Suppressor macrophage treated with lipopolysaccharide for 4 hours (primary cell): ENCODE measurements at places on chromosomes 12 and 14.

- no peak for DNase-seq
Observed at GRCh38 chr12:2475984-2476383, 318.8 kb upstream of the FKBP4 start.

- no peak for DNase-seq
Observed at GRCh38 chr14:36810209-36810608, 148.5 kb downstream of the PAX9 start.

GRCh38 chr14:97924922-97925613 is 1127.9 kb downstream of the VRK1 start:
- no peak for DNase-seq

DNA sequence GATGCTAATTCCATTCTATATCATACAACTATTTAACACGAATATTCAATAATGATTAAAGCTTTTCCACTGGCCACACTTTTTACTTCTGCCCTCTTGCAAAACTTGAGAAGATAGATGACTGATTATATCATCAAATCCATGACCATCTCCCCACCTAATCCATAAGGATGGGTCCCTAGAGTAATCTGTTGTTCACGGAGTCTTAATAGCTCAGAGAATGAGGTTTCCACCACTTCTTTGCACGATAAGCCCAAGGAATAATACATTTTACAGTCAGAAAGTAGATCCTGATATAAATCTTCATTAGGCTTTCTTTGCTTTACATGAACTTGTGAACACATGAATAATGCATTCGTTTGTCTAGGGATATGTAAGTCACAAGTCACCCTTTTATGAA is 527.2 kb downstream of the GALC start:
- no peak for DNase-seq

- DNase-seq = no peak
Observed at GRCh38 chr12:108712925-108713203, 18.5 kb downstream of the CORO1C start.

- peak; percentile 78 for DNase-seq
Observed at GRCh38 chr12:116515684-116516083, 43.5 kb upstream of the MAP1LC3B2 start.

- peak; percentile 74 for DNase-seq
Observed at GRCh38 chr12:38850461-38850860, 54.9 kb downstream of the CPNE8 start.

GRCh38 chr12:85831327-85831990 is 4.8 kb downstream of the RASSF9 start:
- no peak for DNase-seq

GRCh38 chr12:2064071-2064507 is 11.3 kb downstream of the CACNA1C start:
- peak; percentile 31 for DNase-seq

GRCh38 chr12:46519407-46519806 is 146.8 kb upstream of the SLC38A2 start:
- no peak for DNase-seq

- no peak for DNase-seq
Observed at GRCh38 chr12:25256826-25257225, 6.1 kb upstream of the KRAS start.

DNA sequence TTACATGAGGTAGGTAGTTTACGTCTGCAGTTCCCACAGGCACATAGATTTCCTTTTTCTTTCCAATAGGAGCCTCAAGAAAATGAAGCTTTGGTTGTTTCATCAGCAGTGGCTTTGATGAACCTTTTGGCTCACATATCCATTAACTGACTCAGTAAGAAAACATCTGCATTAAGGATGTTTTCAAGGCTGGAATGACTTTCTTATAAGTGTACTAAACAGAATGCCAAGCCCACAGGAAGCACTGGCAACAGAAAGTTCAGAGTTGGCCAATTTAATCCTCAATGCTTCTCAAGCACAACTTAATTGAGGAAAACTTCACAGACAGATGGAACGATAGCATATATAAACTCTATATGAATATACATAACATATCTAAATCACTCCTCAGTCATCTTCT is 63.5 kb downstream of the ST8SIA1 start:
- no peak for DNase-seq

GRCh38 chr14:28774764-28775735 is 8.5 kb downstream of the FOXG1 start:
- DNase-seq = no peak

- DNase-seq = no peak
Observed at GRCh38 chr12:105698075-105698474, 367.6 kb downstream of the C12orf75 start.

- no peak for DNase-seq
Observed at GRCh38 chr12:32159925-32160324, 53.3 kb downstream of the BICD1 start.

GRCh38 chr14:56023661-56024081 is 94.5 kb upstream of the PELI2 start:
- DNase-seq = no peak

- DNase-seq = peak; percentile 26
Observed at GRCh38 chr12:112381406-112381882, 787 bp downstream of the HECTD4 start.

DNA sequence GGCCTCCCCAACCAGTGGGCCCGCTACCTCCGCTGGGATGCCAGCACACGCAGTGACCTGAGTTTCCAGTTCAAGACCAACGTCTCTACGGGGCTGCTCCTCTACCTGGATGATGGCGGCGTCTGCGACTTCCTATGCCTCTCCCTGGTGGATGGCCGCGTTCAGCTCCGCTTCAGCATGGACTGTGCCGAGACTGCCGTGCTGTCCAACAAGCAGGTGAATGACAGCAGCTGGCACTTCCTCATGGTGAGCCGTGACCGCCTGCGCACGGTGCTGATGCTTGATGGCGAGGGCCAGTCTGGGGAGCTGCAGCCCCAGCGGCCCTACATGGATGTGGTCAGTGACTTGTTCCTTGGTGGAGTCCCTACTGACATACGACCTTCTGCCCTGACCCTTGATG is 73.0 kb downstream of the NRXN3 start:
- DNase-seq = no peak

DNA sequence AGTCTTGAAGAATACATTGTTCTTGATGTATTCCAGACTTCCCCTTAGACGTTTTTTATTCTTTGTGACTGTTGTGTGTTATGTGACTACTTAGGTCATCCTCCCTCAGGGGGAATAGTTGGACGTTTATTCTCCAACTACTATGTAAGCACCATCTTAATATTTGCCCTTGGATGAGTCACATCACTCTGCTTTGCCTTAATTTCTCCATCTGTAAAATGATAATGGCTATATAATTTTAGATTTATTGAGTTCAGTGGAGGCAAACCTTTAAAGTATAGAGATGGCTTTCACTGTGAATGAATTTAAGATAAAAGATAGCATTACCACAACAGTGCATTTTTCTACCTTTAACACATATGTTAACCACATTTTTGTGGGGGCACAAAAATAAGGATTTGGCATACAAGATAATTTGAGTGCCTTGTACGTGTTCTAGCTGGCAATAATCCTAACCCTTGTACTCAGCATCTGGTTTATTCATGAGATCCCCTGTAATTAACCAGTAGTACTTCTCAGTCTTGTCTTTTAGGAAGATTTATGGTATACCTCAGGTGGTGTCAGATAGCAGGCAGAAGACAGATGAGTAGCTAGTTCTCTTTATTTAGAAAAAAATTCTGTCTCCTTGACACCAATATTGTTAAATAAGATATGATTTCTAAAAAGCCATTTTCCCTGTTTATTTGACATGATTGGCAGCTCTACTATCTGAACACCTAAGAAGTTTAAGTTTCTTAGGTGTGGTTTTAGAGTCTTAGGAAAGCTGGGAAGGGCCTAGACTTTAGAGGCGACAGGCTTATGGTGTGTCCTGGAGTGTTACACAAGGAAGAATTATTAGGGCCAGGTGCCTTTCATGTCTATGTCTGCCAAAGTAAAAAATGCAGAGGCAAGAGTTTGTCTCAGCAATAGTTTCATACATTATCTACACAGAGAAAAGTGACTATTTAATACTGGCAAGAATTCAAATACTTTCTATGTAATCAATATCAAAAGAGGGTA is 152.3 kb downstream of the RAD51B start:
- no peak for DNase-seq

GRCh38 chr14:31241450-31242114 is 34.0 kb upstream of the HECTD1 start:
- DNase-seq = no peak

DNA sequence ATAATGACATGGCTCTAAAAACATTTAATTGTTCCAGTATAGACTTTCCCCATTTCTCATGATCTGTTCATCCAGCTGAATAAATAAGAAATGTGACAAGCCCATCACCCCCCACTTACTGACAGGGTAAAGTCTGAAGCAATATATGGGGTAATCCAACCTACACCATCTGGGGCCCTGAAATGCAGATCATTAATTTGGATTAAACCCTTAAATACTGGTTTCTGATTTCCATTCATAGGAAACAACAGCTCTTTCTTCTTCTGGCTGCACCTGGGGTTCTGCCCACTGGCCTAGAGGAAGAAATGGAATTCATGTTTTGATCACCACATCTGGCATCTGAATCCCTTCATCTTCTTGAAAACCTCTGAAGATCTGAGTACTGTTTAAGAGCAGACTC is 39.3 kb upstream of the ACSM4 start:
- no peak for DNase-seq

DNA sequence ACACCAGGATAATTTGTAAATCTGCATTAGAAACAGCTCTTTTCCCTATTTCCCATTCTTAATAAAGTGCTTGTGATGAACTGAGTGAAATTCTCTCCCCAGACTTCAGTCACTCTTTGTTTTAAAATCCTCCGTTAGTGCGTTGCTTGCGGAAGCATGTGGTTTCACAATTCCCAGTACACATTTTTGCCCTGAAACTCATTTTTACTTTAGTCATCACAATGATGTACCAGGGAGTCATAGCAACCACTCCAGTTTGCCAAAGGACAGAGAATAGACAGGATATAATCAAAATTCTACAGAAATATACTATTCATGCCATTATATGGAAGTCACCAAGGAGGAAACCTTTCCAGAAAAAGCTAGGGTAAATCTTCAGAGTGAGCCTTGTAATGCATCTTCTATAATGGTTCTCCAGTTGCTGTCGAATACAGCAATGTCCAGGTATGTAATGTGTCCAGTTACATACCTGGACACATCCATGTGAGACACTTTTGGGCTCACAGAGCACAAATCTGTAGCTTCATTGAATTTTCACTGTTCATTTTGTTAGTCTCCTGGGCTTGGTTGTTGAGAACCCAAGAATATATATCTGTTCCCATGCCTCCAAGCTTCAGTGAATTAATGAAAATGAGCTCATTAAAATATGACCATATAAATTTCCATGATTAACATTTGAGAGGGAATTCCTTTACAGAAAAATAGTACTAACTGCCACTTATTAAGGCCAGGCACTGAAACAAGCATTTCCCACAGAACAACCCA is 57.8 kb downstream of the GPR135 start:
- peak; percentile 41 for DNase-seq

DNA sequence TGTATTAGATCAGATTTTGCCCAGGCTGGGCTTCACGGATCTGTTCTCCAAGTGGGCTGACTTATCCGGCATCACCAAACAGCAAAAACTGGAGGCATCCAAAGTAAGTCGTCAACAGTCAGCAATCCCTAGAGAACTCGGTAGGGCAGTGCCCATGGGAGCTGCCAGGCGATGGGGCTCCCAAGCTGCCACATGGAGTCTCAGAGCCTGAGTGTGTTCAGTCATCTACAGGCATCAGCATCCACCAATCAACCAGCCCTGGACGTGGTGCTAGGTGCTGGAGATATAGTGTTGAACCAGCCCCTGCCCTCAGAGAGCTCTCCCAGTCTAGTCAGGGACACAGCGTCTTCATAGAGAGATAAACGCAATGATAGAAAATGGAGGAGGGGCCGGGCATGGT is 6.9 kb downstream of the SERPINA4 start:
- DNase-seq = no peak

DNA sequence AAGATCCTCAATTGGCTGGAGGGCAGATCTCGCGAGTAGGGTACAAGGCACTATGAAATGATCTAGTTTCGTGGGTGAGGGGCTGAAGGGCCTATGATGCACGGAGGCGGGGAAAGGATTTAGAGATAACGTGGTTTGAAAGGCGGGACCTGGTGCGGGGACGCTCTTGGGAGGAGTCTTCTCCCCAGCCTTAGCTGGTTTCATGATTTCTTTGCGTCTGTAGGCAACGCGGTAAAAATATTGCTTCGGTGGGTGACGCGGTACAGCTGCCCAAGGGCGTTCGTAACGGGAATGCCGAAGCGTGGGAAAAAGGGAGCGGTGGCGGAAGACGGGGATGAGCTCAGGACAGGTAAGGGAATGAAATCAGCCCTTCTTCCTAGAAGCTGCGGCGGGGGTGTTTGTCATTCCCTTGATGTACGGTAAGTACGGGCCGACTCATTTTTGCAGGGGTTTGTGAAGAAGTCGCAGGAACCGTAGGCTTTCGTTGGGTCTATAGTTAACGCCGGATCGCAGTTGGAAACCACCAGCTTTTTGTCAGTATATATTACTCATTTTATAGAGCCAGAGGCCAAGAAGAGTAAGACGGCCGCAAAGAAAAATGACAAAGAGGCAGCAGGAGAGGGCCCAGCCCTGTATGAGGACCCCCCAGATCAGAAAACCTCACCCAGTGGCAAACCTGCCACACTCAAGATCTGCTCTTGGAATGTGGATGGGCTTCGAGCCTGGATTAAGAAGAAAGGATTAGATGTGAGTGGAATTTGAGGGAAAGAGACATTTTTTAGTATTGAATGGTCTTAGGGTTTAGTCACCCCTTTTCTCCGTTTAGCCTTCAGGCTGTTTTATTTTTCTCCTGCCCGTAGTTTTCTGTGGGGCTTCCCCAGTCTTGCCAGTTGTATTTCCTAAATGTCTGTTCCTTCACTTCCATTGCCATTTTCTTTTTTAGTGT is 602 bp downstream of the APEX1 start:
- DNase-seq = peak; percentile 84

GRCh38 chr12:64893961-64894360 is 69.5 kb downstream of the TBC1D30 start:
- no peak for DNase-seq

- no peak for DNase-seq
Observed at GRCh38 chr12:27226407-27226929, 17.6 kb upstream of the STK38L start.

DNA sequence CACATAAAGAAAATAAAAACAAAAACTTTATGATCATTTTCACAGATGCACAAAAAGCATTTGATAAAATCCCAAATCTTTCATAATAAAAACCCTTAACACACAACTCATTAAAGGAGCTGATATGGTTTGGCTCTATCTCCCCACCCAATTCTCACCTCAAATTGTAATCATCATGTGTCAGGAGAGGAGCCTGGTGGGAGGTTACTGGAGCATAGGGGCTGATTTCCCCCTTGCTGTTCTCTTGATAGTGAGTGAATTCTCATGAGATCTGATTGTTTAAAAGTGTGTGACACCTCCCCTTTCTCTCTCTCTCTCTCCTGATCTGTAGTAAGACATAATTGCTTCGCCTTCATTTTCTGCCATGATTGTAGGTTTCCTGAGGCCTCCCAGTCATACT is 790.7 kb downstream of the C12orf50 start:
- no peak for DNase-seq
